Activated T-cell treated with anti-CD3 and anti-CD28 coated beads for 1 hour (primary cell): ENCODE measurements at places on chromosomes 12 and 14.

GRCh38 chr14:70685474-70686197, 43.9 kb downstream of the TTC9 start:
- no peak for DNase-seq

DNA sequence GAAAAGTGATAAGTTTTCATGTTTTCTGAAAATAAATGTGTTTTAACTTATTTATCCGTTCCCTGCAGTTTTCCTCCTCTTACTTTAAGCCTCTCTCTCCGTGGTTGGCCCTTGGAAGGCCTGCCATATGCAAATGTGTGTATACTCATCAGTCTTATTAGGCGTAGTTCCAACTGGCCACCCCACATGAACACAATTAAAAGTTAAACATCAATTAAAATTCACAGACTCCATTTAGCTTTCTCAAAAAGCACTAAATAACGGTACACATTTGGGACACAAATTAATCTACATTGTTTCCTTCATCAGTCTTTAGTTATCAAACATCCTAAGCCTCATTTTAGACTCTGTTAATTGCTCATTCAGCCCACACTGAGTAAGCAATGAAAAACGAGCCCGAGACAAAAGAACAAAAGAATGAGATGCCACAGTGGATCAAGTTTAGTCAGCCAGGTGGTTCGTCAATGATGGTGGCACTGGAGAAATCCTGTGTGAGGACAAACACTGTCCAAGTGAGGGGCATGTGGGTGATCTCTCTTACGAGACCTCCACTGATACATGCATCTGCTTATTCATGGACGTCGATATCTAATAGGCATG, 76.0 kb upstream of the TMCC3 start:
- no peak for DNase-seq

DNA sequence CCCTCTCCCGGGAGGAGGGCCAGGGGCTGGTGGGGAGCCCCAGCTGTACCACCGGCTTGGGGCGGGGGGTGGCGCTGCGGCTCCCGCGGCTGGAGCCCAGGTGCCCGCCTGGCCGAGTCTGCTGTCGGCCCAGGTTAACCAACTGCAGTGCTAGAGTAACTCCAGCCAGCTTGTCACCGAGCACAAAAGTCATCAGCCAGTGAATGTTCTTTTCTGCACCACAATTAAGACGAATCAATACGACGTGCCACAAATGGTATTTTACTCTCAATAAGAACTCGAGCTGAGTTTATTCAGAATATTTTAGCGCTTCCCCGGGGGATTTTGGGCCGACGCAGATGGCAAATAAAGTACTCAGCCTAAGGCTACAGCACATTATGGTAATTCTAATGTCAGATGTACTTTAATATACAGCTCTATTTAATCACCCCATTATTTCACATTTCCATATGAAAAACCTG, 83.2 kb downstream of the BCL11B start:
- DNase-seq = no peak

- no peak for DNase-seq
These were observed 222.0 kb upstream of the LHX5 start for GRCh38 chr12:113693693-113694092.

DNA sequence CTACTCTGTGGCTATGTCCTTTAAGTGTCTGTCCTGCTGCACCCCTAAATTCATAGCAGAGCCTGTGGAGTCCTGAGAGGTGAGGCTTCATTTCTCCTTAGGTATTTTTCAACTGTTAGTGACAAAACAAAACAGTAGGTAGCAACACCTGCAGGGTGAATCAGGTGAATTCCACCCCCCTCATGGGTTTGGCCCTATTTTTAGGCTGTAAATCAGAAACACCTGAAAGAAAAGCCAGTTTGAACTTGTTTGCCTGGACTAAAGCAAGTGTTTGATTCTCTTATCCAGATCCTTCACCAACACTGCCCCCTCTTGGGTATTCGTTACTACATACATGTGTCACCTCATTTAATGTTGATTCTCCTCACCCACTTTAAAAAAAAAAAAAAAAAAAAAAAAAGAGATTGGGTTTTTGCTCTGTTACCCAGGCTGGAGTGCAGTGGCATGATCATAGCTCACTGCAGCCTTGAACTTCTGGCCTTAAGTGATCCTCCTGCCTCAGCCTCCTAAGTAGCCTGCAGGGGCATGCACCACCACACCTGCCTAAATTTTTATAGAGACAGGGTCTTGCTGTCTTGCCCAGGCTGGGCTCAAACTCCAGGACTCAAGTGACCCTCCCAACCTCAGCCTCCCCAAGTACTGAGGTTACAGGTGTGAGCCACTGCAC, 10.3 kb downstream of the TBPL2 start:
- DNase-seq = no peak

- DNase-seq = peak; percentile 9
These were observed 527 bp downstream of the CAMKK2 start for GRCh38 chr12:121295746-121296617.

DNA sequence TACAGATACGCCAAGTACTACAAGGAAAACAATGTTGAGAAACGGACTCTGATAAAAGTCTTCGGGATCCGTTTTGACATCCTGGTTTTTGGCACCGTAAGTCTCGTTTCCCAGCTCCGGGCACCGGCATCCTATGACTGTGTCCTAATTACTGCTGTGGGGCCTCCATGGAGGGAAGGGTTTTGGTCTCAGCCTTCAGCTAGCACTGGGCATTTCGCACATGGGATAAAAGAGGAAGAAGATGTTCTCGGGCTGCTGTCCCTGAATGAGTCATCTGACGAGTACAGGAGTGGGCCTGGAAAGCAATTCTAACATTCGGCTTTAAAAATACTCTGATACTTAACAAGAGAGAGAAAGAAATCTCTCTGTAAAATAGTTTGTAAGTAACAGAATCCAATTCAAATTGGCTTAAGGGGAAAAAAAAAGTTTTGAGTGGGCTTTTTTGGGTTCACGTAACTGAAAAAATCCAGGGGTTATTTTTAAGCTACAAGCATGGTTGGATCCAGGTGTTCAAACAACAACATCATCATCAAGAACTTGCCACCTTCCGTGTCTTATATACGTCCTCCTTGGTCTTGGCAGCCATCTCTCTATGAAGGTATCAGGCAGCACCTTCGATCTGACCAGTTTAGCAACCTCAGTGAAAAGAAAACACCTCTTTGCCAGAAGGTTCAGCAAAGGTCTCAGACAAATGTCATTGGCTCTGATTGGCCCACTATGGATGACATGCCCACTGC, 34.4 kb upstream of the P2RX4 start:
- no peak for DNase-seq

DNA sequence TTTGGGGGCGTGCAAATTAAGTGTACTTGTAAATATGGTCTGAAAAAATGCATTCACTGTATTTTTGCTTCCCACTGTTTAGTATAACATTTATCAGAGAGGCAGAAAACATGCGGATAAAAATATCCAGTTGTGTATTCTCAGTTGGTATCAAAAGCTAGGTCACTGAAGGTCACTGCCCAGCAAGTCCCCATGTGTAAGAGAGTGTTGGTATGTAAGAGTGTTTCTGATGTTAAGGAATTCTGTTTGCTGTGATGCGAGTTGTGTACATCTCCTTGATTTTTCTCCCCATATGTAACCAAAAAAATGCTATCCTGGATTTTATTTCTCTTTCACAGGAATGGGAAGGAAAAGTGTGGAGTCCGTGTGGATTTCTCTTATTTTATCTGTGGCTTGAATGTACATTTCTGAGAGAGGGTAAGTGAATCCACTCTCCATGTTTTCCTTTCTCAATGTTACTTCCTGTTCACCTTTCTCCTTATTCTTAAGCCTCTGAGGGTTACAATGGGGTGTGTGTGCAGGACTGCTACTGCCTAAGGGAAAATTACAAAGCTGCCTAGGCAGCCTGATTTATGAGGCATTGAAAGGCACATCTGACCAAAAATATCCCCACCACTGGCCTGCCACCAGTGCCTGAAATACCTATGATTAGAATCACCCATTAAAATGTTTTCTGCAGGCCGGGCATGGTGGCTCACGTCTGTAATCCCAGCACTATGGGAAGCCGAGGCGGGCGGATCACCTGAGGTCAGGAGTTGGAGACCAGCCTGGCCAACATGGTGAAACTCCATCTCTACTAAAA, 97.9 kb upstream of the USP44 start:
- DNase-seq = no peak

DNA sequence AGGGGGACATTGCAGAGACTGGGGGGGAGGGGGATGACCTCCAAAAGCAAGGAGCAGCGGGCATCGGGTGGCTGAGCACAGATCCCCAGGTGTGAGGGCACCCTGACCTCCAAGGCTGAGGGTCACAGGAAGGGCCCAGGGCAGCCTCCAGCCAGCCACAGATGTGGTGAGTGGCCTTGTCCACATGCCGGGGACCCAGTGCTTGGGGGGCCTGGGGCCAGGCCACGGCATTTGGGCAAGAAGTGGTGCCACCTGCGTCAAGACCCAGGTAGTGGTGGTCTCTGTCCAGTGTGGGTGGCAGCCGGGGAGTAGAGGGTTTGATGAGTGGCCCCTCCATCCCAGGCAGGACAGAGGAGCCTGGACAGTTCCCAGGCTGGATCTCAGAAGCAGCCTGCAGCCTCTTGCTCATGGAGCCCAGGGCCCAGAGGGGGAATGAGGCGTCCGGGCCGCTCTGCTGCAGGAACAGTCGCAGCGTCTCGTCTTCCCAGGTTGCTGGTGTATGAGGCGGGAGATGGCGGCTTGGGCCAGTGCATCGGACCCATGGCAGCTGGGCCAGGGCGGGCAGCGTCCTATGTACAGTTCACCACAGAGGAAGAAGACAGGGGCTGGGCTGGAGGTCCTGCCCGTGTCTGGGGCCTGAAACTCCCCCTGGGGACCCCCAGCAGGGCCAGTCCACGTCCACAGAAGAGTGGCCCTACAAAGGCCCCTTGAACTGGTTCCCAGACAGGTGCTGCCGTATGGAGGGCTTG, 33.5 kb downstream of the CCNK start:
- no peak for DNase-seq

DNA sequence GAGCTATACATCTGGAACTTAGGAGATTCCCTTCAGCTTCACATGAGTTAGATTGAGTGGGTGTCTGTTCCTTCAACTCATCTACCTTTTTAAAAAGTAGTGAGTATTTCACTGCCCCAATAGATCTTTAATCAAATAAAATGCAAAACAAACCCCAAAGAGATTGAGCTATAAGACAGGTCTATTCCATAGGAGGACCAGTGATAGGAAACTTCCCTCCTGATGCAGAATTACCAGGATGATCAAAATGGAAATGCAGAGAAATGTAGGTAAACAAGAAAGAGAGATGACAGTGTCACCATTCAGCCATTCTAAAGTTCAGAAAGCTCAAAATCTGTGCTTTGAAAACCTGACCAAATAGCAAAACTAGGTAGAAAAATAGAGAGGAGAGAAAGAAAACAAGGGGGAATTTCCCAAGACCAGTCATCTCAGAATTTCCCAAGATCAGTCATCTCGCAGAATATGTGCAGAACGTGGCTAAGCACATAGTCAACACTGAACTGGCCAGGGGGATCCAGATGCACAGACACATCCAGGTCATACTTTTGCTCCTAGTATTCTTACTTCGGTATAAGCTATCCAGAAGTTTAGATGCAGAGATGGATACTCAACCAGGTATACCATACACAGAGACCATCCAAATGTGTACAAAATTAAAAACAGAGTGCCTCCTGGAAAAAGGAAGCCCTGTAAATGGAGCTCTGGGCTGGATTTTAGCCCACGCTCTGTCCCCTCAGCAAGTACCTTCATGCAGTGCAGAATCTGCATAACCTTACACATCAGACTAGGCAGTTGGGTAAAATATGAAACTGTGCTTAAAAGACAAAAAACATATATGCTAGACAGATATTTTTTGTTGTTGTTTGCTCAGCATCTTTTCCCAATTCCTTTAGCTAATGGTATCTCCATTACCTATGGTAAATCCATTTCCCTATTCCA, 27.4 kb downstream of the SLC41A2 start:
- DNase-seq = no peak

DNA sequence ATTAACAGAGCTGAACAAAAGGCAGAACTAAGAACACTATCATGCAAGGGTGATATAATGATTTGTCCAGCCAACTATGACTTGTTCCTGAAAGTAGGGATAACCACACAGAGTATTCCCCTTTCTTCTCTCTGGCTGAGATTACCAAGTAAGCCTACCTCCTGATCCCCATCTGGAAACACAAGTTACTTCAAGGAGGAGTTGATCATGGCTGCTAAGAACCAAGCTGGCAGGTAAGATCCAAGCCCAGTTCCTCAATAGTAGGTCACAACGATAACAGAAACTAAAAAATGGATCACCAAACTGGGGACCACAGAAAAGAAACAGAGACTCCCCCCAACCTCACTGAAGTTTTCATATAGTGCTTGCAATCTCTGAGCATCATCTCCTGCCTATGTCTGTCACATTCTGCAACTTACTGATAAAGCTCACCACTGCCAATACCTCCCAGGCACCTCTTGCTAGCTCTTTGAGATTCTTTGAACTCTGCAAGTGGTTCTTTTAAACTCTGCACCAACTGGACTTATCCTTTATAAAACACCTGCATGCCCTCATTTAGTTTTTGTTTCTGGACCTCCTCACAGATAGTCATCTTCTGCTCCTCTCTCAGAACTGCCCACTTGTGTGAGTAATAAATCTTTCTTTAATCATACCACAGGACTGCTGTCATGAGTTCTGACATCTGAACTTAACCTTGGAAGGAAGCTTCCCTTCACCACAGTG, 76.6 kb downstream of the LRP6 start:
- DNase-seq = no peak
